ENCODE measurements at places on chromosomes 5 and 9.

GRCh38 chr9:131049829-131050715, 41.1 kb downstream of the LAMC3 start:
- DNase-seq = no peak

- DNase-seq = no peak
These were observed 296.0 kb downstream of the EPB41L4A start for GRCh38 chr5:112123086-112123485.

DNA sequence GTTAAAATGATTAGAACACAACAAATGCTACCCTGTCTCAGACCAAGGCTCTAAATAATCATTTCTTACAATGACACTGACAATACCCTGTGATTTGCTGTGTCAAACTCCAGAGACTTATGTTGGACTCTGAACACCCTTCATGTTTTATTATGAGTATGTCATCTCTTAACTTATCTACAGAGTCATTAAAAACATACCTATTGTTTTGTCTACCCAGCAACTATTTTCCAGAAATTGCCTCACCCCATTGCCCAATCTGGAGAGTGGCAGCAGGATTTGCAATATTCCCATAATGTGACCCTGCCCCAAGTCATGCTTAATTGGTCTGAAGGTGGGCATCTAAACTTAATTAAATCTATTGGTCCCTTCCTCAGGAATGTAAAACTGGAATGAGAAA, 23.0 kb upstream of the KIF2A start:
- DNase-seq = no peak

DNA sequence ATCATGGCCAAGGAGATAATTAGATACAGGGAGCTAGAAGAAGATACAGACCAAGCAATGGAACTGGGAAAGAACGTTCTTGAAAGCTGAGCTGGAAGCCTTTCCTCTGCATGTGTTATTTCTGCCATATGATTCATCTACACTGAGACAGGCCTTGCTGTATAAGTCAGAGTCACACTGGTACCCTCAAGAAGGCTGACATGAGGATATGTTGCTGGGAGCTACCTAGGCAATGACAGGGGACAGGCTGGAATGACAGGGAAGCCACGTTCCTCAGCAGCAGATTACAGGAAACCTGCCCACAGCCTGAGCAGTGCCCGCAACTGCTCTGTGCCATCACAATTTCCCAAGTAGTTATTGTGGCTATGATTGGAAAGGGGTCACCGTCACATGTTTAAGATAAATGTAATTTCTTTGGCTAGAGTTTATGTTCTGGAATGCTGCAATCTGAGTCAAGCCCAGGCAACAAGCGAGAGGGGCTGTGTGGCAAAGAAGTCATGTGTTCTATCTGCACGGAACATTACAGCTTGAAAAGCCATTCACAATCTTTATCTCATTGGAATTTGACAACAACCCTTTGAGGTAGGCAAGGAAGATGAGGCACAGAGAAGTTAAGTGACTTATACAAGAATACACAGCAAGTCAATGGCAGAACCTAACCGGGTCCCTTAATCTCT, 108.2 kb downstream of the TTLL11 start:
- no peak for DNase-seq

GRCh38 chr9:83477571-83477970, 60.6 kb downstream of the FRMD3 start:
- DNase-seq = no peak

- no peak for DNase-seq
These were observed 35.6 kb downstream of the GLRX start for GRCh38 chr5:95786821-95787418.

DNA sequence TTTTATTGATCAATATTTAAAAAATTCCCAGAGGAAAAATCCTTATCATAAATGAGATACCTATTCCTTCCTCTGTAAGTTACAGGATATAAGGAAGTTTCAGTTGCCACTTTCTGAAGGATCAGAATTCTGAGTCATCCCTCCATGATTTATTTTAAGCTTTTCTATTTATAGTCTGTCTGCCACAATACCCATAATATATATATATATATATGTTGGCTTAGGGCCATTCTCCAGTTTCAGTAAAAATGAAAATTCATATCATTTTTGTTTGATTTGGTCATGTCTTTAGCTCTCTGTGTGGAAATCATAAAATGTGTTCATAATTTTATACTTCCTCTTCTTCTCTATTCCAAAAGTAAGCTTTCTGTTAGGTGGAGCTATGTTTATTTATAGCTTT, 215.8 kb upstream of the CYLC2 start:
- no peak for DNase-seq

- DNase-seq = no peak
These were observed 36.7 kb upstream of the IZUMO3 start for GRCh38 chr9:24582146-24583126.

- DNase-seq = no peak
These were observed 511 bp downstream of the ARL15 start for GRCh38 chr5:54309691-54310432.

GRCh38 chr9:136863623-136864273, 2.4 kb downstream of the EDF1 start:
- DNase-seq = no peak

GRCh38 chr5:68369023-68369359, 153.4 kb downstream of the PIK3R1 start:
- DNase-seq = no peak

DNA sequence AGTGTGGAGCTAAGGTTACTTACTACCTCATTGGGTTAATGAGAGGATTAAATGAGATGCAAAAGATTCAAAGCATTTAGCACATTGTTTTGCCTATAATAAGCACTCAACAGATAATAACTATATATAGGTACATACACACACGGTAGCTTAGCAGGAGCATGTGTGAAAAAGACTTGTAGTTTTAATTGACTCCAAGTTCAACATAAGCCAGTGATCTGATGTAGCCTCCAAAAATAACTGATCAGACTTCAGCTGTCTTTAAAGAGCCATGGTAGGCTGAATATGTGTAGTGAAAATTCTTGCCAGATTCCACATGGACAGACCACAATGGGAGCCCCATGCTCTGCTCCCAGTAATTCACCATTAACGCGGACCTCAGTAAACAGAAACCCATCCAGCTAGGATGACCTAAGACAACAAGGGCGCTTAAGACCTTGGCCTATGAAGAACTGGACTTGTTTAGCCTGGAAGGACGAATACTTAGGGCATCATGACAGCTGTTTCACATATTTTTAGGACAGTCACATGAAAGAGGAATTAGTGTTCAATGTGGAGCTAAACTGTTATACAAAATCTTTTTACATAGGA, 115.1 kb upstream of the ZNF366 start:
- no peak for DNase-seq

GRCh38 chr5:16049761-16050160, 129.8 kb downstream of the MARCHF11 start:
- DNase-seq = no peak

GRCh38 chr5:11214864-11215644, 454.0 kb upstream of the DAP start:
- no peak for DNase-seq

GRCh38 chr9:69658987-69659675, 13.0 kb downstream of the APBA1 start:
- no peak for DNase-seq

DNA sequence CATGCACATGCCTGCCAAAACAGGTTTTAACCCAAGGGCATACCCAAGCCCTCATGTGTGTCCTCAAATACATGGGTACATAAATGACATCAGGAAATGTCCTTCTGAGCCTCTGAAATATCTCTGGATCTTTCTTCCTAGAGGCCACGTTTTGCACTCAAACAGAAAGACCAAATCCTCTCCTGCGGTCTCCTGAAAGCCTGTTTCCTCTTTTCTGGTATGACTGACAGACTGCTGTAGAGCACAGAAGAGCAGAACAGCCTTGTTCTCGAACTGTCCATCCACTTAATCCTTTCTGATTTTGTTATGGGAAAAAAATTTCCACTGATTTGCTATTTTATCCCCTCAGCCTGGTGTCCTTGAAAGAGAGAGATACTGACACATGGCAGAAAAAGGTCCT, 107.2 kb downstream of the ASTN2 start:
- DNase-seq = no peak

DNA sequence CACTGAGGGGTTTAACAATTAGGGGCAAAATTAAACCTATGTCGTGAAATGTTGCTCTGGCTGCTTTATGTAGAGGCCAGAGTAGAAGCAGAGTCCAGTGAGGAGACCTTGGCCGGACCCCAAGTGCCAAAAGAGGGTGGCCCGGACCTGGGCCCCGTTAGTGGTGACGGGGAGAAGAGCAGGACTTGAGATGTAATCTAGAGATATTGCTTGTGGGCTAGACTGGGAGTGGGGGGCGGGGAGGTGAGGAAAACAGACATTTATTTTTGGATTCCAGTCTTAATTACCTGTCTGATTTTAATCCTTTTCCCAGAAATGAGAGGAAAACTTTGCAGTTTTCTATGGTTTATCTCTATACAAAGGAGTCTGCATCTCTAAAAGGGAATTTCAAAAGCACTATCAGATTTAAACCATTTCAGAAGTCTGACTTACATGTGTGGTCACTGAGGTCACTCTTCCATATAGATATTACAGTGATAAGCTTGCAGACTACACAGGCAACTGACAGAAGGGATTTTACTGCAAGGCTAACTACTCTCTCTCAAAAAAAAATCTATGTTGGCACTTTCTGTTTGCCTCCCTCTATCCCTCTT, 108.1 kb downstream of the MED27 start:
- DNase-seq = no peak

DNA sequence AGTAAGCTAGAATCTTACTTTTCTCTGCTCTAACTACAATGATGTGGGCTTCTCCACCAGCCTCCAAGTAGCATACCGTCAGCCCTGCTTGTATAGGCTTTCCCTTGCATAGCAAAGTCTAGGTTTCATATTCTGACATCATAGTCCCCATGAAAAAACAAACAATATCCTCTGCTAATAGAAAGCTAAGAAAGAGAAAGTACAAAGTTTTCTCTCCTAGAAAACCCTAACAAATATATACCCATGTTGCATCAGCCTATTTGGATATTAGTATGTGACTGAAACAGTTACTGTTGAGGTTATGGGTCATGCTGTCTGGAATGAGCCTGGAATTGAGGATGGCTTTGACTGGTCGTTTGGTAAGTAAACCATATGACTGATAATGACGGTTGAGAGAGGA, 1696.0 kb downstream of the MAT2B start:
- DNase-seq = no peak

DNA sequence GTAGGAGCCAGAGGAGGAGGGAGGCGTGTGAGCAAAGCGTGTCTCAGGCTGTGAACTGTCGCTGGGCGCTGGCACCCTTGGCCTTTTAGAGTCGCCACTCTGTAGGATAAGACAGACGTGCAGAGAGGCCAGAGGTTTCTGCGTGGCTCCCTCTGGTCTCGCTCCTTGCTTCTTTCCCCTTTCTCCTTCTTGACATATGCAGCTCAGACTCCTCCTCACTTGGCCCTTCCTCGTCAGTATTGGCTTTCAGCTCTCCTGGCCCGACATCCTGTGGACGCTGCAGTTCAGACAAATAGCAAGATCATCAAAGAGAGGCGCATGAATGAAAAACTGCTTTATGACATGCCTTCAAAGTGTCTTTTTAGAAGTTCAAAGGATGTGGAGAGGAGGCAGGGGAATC, 116.8 kb upstream of the SPRY4 start:
- DNase-seq = no peak

Data from GM12864 (cell line).